Right hindlimb (tissue), 1 donor: ENCODE measurements at places on chromosomes 5 and 9.

DNA sequence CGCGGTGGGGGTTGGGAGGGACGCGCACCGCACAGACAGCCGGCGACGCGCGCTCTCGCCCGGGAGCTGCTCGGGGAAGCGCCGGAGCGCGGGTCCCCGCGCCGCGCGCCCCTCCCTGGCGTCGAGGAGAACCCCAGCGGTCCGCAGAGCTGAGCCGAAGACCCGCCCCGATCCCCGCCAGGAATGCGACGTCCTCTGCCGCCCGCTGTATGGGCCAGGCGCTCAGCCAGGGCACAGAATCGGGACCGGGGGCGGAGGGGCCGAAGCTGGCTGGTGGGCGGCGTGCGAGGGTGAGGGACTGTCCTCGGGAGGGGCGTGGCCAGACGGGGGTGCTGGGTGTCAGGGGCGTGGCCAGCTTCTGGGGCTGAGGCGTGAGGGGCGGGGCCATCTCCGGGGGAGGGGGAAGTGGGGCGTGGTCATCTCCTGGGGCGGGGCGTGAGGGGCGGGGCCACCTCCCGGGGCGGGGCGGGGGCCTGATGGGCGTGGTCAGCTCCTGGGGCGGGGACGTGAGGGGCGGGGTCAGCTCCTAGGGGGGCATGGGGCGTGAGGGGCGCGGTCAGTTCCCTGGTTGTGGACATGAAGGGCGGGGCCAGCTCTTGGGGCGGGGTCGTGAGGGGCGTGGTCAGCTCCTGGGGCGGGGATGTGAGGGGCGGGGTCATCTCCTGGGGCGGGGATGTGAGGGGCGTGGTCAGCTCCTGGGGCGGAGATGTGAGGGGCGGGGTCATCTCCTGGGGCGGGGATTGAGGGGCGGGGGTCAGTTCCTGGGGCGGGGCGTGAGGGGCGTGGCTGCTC, 965 bp downstream of the PTGDS start:
- DNase-seq: peak; percentile 68

DNA sequence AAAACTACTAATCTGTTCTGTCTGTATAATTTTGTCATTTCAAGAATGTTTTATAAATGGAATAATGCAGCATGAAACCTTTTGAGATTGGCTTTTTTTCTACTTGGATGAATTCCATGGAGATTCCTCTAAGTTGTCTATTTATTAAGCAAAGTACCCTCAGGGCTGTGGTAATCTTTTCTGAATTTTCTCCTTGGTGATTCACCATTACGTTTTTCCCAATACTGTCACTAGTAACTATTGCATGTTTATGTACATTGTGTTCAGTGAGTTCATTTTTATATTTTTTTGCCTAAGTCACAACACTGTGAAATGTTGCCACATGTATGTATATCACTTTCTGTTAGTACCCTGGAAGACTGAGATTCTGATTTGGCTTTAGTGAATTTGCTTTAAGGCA, 177.0 kb upstream of the GRIN3A start:
- no peak for DNase-seq

GRCh38 chr5:173751266-173751600, 134.8 kb upstream of the BOD1 start:
- DNase-seq: no peak

DNA sequence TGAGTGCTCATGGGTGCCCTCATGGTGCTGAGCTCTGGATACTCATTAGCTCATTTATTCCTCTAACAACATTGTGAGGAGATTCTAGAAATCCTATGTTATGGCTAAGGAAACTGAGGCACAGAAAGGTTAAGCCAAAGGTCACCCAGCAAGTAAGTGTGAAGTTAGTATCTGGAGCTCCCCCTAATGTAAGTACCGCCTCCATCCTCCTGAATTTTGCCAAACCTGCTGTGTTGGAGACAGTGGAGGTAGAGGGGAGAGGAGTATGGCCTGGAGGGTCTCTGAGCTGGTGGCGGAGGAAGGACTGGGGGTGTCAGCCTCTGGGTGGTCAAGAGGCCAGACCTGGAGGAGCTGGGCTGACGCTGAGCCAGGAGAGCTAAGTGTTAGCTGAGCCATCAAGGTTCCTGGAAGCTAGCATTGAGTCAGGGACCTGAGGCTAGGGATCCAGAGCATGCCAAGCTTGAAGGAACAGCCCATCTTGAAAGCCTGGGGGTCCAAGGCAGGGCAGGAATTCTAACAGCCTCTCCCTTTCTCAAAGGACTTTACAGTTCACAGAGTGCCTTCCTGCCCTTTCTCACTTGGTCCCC, 114.8 kb downstream of the RGS3 start:
- DNase-seq: peak; percentile 18

DNA sequence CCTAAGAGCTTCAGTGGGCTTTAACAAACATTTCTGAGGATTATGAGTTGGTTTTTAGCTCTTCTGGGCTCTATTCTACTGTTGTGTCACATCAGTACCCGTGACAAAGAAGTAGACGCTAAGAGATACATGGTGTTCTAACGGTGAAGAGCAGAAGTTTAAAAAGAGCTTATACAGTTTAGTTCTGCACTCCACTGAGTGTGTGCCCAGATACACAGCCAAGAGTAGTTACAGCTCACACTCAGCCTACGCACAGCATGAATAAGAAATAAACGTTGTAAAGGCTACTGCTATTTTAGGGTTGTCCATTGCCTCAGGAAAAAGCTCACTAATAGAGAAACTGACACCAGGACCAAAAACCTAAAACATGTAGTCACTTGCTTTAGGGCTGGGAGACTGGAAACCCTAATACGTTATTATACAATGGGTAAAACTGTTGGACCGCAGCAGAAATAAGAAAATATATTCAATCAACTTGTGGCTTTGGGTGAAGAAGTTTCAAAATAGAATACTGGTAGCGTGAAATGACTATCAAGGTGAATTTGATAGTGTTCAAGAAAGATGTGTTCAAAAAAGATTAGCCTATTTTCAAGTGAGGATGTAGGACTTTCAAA, 34.7 kb downstream of the PSIP1 start:
- no peak for DNase-seq

DNA sequence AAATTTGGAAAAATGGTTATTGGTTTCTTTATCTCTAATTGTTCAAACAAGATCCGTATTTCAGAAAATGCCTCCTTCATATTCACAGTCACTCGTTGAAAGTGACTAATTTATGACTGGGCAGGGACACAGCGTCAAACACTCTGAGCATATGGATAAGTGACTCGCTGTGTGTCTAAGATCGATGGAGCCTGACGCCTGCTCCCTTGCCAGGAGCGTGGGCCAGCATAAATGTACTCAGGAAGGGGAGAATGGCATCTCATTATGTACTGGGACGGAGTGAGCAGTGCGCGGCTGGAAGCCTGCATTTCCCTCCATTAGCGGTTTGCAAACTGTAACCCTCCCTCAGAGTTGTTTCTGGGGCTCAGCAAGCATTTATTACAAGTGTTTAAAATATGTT, 79.8 kb upstream of the CAST start:
- peak; percentile 35 for DNase-seq

- DNase-seq: no peak
Measured at GRCh38 chr9:99419070-99419469, 197.0 kb downstream of the SEC61B start.

- DNase-seq: peak; percentile 68
Measured at GRCh38 chr5:177133853-177134696, 502 bp downstream of the NSD1 start.

DNA sequence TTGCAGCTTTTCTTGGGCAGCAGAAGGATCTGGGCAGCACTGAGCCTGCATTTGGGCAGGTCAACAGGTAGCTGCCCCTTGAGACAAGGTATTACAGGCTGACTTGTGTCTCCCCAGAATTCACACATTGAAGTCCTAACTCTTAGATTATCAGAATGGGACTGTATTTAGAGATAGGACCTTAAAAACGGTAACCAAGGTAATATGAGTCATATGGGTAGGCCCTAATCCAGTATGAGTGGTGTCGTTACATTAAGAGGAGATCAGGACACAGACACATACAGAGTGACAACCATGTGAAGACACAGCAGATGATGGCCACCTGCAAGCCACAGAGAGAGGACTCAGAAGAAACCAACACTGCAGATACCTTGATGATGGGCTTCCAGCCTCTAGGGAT, 3.2 kb downstream of the C1QTNF2 start:
- no peak for DNase-seq

- DNase-seq: no peak
Measured at GRCh38 chr5:4019009-4019769, 423.6 kb downstream of the IRX1 start.

DNA sequence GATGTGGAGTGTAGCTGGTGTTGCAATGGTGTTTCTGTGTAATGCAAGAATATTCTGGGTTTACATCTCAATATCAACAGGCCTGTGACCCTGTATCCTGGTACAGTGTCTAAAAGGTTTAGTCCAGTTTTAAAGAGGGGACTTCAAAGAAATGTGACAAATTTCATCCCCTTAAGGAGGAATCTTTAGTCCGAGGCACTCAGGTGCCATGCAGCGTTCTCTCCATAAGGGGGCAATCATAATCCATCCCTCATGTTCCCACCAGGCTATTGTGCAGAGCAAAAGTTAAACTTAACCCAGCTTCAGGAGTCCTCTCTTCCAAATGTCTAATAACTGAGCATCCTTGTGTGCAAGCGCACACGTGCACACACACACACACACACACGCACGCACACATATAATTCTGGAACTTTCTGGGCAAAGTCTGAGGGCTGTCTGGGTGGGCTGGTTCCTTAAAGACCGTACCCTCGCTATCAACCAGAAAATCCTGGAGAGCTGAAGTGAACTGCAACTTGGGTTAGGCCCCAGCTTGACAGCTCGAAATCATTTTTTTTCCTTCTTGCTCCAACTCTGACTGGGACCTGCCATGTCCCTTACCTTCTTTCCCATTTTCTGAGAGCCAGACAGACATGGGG, 46.0 kb downstream of the CRB2 start:
- DNase-seq: peak; percentile 59

DNA sequence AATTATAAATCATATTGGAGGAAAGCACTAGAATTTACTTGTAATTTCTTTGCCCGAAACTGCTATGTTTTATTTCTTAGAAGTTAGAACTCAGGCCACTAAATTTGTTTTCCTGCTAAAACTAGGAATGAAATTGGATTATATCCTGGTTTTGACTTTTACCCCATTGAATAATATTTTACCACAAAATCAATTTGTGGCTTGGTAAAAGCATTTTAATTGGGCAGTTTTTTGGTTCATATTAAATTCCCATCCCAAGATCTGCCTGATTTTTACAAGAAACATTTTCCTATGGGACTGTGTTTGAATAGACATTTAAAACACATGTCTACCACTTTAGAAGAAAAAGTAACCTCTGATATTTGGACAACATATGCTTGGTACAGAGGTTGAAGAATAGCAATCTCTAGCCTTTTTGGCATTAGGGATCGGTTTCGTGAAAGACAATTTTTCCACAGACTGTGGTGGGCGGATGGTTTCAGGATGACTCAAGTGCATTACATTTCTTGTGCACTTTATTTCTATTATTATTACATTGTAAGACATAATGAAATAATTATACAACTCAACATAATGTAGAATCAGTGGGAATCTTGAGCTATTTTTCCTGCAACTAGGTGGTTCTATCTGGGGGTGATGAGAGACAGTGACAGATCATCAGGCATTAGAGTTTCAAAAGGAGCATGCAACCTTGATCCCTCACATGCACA, 565.6 kb downstream of the PRR16 start:
- no peak for DNase-seq

DNA sequence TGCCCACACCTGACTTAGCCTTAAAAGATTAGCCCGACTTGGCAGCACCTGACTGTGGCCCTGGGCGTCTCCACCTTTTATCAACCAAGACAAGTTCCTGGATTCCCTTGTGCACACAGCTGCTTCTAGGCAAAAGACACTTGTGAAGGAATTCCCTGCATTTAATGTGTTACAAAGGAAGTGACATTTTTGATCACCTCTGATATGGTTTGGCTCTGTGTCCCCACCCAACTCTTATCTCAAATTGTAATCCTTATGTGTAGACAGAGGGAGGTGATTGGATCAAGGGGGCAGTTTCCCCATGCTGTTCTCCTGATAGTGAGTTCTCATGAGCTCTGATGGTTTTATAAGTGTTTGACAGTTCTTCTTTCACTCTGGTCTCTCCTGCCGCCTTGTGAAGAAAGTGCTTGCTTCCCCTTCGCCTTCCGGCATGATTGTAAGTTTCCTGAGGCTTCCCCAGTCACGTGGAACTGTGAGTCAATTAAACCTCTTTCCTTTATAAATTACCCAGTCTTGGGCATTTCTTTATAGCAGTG, 2.6 kb upstream of the CPEB4 start:
- no peak for DNase-seq

DNA sequence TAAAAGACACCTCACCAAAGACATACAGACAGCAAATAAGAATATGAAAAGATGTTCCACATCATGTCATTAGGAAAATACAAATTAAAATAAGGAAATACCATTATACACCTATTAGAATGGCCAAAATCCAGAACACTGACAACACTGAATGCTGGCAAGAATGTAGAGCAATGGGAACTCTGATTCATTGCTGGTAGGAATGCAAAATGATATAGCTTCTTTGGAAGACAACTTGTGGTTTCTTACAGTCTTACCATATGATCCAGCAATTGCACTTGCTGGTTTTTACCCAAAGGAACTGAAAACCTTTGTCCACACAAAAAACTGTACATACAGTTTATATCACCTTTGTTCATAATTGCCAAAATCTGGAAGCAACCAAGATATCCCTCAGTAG, 6.5 kb downstream of the TMEM161B start:
- no peak for DNase-seq

GRCh38 chr5:159698322-159698721, 218.0 kb upstream of the ADRA1B start:
- DNase-seq: no peak

GRCh38 chr5:133439859-133440258, 172.5 kb downstream of the FSTL4 start:
- DNase-seq: no peak

- DNase-seq: no peak
Measured at GRCh38 chr9:123561046-123561445, 205.0 kb downstream of the CRB2 start.

DNA sequence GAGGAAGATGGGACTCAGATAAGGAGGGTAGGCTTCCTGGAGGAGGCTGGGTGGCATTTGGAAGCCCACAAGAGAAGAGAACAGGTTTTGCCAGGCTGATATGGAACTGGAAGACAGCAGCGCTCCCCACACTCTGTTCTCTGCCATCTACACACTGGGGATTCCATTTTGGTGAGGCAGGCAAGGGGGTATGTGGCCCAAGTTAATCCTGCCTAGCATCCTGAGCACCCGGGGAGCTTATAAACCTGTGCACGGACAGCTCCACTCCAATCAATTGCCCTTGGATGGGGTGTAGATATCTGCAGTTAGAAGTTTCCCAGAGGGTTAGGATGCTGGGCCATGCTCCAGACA, 158.8 kb downstream of the MACROH2A1 start:
- DNase-seq: peak; percentile 8

DNA sequence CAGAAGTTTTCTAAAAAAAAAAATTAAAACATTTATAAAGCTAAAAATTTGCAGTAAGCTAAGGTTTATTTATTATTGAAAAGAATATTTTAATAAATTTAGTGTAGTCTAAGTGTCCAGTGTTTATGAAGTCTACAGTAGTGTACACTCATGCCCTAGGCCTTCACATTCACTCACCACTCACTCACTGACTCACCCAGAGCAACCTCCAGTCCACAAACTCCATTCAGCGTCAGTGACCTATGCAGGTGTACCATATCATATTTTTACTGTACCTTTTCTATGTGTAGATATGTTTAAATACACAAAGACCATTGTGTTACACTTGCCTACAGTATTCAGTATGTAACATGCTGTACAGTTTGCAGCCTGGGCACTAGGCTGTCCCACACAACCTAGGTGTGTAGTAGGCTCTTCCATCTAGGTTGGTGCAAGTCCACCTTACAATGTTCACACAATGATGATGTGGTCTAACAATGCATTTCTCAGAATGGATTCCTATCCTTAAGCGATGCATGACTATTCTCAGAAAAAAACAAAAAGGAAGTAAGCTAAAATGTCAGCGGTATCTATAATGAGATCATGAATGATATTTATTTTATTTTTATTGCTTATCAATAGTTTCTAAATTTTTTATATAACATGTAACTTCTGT, 336.7 kb downstream of the AGTPBP1 start:
- no peak for DNase-seq
